GM13977 (cell line): ENCODE measurements at places on chromosomes 7 and 10.

DNA sequence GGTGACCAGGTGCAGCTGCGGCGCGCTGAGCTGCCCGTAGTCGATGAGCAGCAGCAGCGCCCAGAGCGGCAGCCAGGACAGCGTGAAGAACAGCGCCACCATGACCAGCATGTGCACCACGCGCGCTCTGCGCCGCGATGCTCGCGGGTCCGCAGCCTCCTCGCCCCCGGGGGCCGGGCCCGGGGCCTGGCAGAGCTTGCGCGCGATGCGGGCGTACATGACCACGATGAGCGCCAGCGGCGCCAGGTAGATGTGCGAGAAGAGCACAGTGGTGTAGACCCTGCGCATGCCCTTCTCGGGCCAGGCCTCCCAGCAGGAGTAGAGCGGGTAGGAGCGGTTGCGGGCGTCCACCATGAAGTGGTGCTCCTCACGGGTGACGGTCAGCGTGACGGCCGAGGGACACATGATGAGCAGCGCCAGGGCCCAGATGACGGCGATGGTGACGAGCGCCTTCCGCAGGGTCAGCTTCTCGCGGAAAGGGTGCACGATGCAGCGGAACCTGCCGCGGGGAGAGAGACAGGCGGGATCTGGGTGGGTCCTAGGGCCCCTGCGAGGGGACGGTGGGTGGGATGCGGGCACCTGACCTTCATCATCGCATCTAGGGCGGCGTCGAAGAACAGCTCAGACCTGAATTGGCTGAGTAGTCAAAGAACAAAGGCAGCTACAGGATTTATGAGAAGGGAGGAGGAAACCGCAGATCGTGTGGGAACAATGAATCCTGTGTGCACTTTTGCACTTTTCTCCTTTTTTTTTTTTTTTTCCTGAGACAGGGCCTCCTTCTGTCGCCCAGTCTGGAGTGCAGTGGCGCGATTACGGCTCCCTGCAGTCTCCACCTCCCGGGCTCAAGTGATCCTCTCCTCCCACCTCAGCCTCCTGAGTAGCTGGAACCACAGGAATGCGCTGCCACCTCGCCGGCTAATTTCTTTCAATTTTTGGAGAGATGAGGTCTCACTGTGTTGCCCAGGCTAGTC is 22.4 kb upstream of the PPA1 start:
- peak; percentile 55 for DNase-seq

DNA sequence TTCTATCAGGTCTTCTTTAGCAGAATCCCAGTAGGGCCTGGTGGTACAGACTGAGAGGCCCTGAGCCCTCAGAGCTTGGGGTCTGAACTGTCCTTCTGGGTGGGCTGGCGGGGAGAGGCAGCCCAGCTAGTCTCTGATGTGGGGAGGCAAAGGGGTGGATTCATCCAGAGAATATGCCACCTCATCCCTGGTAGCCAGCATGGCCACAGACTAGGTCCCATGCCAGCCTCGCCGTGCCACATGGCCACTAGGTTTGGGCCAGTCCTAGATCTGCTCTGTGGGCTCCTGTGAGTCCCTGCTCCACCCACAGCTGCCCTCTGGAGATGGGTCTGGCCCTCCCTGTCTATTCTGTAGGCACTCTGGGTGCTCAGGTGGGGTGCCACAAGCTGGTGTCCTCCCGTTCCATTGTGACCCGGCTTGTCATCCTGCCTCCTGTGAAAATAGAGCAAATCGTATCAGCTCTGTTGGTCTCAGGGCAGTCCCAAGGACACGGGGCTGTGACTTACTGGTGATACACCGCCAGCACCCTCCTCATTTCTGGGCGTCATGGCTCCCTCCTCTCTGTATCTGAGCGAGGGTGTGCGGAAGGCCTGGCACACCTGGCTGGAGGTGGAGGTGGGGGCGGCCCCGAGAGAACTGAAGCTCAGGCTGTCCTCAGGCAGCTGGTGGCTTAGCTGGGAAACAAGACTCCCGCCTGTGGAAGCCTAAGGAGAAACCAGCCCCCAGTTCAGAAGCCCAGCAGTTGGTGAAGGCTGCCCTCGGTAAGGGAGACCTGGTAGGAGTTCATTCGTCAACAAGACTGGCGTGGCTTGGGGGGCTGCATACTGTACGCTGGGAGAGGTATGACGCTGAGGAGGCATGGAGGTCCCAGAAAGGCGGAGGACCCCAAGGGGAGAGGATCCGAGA is 33.3 kb downstream of the UNC5B start:
- DNase-seq, result no peak

DNA sequence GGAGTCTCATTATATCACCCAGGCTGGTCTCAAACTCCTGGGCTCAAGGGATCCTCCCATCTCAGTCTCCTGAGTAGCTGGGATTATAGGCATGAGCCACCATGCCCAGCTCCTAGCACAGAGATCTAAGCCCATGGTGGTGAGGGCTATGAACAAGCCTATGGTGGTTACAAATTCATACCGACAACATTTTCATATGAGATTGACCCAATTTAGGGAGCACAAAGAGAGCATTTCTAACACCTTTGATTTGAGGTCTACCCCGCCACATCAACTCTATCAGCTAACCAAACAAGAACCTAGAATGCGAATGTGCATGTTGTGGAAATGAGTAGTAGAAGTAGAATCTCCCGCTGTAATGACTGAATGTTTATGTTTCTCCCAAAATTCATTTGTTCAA is 14.2 kb upstream of the PRF1 start:
- no peak for DNase-seq

DNA sequence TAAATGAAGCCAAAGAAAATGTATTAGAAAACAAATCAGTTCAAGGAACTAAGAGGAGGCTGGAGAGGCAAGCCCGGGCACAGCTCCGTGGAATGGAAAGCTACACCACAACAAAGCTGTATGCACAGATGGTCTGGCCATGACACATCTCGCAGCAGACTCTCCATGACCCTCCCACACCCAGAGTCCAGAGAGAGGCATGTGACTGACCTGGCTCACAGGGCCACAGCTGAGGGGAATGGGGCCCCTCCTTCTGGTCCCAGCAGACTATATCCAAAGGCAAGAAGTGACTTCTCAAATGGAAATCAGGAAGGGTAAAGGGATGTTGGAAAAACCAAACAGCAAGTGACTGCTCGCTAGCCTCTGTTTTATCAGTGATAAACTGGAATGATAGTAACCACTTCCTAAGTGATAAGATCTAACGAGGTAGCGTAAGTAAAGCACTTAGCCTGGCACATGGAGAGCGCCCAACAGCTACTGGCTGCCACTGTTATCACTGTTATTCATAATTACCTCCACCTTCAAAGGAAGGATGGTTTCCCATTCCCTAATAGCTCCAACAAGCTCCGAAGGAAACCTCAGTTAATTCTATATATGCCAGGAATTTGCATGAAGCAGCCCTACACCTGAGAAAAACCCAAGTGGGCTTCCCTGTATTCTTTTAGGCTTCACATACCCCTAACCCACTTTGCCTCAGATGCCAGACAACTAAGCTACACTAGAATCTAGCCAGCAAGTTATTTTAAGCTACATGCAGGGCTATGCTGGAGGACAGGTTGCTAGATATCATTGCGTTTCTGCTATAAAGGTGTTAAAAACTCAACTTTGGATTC is 8.4 kb downstream of the OSBPL3 start:
- no peak for DNase-seq

GRCh38 chr7:100163006-100163531 is 4.5 kb upstream of the TRAPPC14 start:
- no peak for DNase-seq

- no peak for DNase-seq
These were observed 191.2 kb upstream of the SH2B2 start for GRCh38 chr7:102095321-102096011.

- peak; percentile 1 for DNase-seq
These were observed 67.8 kb downstream of the TBX20 start for GRCh38 chr7:35185908-35186731.

DNA sequence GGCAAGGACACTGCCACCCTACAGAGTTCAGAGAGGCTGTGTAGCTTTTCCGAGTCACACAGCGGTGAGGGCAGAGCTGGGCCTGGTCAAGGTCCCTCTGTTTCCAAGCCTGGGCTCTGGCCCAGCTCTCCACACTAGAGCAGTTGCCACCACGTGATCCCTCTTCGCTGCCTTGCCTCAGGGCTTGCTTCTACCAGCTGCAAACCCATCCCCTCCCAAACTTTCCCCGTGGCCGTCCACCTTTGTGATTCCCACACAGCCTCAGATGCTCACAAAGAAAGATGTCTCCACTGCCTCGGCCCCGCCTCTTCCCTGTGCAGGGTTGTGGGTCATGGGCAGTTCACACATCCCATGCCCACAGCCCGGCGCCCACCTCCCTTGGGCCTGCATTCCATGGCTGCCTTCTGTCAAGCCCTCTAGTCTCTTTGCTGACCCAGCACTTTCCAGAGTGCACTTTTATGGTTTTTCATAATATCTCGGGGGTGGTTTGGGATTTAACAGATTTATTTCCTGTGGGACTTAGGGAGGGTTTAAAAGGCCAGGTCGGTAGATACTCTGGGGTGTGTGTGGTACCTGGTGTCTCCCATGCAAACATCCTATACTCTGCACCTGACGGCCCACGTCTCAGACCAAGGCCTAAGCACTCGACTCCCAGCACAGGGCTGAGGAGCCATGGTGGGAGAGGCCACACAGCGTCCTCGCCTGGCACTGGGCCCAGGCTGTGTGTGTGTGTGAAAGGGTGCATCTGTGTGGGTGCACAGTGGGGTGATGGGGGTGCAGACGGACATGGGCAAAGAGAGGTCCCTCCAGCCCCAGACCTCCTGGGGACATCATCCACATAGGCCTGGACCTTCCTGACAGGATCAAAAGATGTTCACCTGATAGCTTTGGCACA is 59.6 kb downstream of the PKD1L1 start:
- DNase-seq, result no peak

- DNase-seq, result peak; percentile 43
These were observed 486 bp downstream of the CACNA2D1 start for GRCh38 chr7:82443036-82443546.

DNA sequence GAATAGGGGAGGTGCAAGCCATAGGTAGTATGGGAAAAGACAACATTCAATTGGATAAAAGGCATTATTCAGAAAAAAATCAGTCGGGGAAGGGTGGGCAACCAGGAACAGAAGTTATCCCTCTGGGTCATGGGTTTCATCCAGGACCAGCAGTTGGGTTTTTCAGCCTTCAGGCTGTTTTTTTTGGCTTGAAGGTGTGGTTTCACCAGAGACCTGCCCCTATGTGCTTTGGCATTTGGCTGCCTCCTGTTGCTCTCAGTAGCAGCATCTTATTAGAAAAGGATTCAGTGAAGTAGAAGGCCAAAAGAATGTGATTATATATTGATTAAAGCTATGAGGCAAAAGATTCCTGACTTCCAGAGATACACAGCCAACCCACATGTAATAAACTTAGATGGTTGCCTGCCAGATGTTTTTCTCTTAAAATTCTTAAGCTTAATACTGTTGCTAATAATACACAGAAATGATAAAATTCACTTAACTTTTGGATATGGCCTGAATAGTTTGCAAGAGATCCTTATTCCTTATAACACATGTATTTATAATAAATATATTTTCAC is 251.7 kb upstream of the CSTF2T start:
- no peak for DNase-seq

DNA sequence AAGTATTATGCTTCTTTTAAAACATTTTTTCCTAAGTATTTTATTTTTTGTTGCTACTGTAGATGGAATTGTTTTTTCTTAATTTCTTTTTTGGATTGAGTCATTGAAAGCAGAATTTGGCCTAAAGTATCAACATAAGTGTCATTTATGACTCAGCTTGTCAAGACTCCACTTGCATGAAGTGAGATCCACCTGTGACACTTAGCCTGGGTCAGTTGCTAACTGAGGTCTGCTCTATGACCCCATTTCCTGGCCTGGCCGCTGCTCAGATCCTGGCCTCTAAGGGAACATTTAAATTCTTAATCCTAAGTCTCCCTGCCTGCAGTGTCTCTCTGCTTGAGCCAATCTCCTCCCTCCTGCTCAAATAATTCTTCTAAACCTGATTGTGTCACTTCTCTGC is 35.5 kb downstream of the TMEM270 start:
- peak; percentile 65 for DNase-seq

GRCh38 chr7:136056651-136057231 is 79.6 kb upstream of the MTPN start:
- no peak for DNase-seq

GRCh38 chr10:48931188-48931587 is 8.5 kb downstream of the LRRC18 start:
- no peak for DNase-seq

DNA sequence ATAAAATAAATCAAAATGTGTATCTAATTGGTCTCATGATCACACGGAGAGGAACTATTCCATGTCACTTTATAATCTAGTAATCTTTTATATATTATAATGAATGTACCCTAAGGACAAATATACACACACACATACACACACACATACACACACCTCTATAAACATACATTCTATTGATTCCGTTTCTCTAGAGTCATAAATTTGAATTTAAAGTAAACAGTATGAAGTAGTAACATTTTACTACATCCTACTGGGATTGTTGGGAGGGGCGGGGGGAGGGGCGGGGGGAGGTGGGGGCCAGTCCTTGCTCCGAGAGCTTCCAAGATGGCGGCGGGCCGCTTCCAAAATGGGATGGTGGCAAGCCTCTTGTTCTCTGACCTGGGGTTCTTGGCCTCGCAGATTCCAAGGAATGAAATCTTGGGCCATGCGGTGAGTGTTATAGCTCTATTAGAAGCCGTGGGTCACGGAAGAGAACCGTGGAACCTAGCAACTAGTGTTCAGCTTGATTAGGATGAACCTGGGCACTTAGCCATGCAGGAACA is 143.2 kb downstream of the REEP3 start:
- no peak for DNase-seq

DNA sequence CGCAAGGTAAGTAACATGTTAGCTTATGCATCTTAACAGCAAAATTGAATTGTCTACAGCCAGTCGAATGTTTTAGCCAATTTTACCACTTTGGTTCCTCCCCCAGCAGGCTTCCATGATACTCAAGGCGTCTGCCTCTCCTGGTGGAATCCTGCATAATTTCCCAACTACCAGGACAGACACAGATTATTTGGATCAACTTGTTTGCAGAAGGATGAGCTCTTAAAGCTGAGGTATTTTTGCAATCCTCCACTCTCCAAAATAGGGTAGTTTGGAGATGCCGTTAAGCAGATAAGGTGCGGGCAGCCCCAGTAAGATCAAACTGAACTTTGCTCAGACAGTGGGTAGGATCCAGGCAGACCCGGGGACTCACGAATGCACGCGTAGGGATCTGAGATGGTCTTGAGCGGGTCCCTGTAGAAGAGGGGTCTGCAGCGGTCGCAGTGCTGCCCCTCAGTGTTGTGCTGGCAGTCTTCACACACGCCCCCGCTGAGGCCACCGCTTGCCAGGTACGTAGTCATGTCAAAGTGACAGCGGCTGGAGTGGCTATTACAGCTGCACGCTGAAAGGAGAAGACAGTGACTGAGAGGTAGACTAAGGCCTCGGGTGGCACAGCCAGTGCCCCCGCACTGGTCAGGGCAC is 27.4 kb downstream of the LAMB4 start:
- DNase-seq, result no peak

DNA sequence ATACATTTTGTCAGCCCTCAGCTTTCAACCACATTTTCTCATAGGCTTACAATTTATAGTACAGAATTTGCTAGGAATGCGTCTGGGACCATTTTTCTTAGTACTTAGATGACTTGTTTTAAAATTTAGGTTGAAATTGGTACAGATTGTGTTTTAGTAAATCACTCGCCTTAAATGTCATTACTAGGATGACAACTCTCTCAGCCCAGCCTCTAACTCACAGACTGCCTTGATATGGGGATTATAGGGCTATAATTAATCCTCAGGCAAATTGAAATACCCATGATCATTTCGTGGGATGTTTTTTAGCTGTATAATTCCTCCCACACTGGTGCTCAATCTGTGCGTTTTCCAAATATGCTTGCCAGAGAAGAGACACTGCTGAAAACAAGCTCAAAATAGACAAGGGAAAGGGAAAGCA is 299.7 kb upstream of the AKR1E2 start:
- no peak for DNase-seq
